NCI-H1930 (cell line): ENCODE measurements at places on chromosomes 6 and 20.

DNA sequence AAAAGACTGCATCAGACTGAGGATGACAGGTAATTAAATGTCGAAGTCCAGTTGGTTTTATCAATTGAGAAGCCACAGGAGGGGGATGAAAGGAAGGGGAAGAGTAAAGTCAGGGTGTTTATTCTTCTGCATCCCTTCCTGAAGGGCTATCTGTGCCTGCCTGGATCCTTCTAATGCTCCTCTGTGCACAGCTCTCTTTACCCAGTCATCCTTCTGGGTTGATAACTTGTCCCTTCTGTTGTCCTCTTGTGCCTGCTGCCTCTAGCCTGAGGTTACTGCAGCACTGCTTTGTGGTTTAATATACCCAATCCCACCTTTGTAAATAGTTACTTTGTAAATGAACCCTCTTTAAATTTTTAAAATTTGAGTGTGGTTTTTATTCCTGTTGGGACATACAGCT lies 1127.3 kb downstream of the EPHA7 start:
- no peak for DNase-seq

DNA sequence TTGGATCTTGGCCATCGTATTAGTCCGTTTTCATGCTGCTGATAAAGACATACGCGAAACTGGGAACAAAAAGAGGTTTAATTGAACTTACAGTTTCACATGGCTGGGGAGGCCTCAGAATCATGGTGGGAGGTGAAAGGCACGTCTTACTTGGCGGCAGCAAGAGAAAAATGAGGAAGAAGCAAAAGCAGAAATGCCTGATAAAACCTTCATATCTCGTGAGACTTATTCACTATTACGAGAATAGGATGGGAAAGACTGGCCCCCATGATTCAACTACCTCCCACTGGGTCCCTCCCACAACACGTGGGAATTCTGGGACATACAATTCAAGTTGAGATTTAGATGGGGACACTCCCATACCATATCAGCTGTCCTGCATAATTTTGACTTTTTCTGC lies 20.1 kb upstream of the REPS1 start:
- DNase-seq, result no peak

- no peak for DNase-seq
These were observed 1027.6 kb downstream of the EYS start for GRCh38 chr6:64679416-64679815.

- no peak for DNase-seq
These were observed 46.4 kb upstream of the CDKAL1 start for GRCh38 chr6:20487669-20488375.

DNA sequence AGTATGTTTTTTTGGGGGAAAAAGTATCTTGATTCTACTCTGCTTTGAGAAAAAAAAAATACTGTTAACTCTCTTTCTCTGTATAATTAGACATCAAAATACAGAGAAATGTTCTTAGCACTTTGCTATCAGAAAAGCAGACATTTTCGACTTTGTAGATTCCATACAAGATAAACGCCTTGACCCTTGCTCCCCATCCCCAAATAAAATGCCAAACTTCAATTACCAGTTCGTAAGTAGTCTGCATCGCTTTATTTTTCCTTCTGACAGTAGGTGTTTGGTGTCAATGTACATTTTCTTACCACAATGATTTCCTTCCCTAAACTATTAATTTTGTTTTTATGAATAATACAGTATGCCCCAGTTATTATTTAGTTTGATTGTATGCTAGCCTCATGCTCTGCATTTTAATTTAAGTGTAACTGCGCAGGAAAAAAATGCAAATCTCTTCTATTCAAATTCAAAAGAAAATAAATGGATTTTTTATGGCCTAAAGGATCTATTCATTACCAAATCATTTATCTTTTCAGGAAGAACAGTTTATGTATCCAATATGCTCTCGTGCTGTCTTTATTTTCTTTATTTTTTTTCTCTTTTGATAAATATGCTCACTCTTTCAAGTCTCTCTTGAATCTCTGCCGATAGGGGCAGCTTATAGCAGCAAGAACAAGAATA lies 84.8 kb upstream of the ZNF217 start:
- DNase-seq, result no peak

DNA sequence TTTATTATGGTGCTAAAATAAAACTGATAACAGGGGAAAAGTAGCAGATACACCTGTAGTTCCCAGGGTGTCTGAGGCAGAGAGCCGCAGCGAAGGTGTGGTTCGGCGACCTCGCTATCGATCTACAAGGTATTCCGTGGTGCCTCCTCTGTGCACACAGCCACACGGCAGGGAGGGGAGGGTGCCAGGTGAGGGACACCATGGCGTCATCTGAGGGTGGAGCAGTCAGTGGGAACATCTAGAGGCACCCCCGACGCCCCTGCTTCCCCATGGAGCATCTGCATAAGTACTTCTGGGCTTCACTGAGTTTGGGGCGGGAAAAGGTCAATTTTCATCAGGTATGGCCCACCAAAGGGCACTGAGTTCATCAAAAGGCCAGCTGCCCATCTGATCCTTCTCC lies 243.3 kb downstream of the TAF4 start:
- DNase-seq, result no peak

GRCh38 chr6:146553377-146554135 lies 9.9 kb downstream of the RAB32 start:
- DNase-seq, result no peak

- no peak for DNase-seq
These were observed 98.0 kb upstream of the JARID2 start for GRCh38 chr6:15147827-15148226.

GRCh38 chr6:28486988-28487742 lies 28.4 kb downstream of the GPX6 start:
- no peak for DNase-seq

DNA sequence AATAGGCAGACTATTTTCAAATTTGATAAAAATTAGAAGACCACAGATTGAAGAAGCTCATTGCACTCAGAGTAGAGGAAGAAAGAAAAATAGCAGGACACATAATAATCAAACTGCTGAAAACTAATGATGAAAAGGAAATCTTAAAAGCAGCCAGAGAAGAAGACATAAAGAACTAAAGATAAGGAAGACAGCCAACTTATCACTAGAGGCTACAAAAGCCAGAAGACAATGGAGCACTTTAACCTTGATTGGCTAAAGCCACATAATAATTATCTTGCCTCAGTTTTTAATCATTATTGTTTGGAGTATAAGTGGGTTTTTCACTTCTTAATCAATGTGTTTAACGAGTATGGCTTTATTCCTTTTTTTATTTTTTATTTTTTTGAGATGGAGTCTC lies 397.6 kb downstream of the RNF144B start:
- DNase-seq, result no peak

DNA sequence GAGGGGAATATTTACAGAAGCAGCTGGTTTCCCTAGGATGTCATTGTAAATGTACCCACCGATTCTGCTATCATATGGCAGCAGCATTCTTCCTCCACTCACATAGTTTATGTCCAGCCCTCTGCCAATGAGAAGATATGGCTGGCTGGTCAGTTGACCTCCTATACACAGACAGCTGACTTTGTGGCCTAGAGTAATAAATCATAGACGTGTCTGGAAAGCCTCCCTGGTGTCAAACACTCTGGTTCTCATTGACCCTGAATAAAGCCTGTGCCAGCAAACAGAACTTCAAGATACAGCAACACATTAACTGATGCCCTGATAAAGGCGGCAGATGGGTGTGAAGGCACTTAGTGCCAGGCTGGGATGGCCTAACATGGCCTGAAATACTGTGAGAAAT lies 52.6 kb downstream of the GPR63 start:
- DNase-seq, result no peak

DNA sequence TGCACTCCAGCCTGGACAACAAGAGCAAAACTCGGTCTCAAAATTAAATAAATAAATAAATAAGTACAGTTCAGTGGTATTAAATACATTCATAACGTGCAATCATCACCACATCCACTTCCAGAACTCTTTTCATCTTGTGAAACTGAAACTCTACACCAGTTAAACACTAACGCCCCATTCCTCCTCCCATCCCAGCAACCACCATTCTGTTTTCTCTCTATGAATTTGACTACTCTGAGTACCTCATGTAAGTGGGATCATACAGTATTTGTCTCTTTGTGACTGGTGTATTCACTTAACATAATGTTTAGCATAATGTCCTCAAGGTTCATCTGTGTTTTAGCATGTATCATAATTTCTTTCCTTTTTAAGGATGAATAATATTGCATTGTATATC lies 29.1 kb upstream of the SCML4 start:
- DNase-seq, result no peak

DNA sequence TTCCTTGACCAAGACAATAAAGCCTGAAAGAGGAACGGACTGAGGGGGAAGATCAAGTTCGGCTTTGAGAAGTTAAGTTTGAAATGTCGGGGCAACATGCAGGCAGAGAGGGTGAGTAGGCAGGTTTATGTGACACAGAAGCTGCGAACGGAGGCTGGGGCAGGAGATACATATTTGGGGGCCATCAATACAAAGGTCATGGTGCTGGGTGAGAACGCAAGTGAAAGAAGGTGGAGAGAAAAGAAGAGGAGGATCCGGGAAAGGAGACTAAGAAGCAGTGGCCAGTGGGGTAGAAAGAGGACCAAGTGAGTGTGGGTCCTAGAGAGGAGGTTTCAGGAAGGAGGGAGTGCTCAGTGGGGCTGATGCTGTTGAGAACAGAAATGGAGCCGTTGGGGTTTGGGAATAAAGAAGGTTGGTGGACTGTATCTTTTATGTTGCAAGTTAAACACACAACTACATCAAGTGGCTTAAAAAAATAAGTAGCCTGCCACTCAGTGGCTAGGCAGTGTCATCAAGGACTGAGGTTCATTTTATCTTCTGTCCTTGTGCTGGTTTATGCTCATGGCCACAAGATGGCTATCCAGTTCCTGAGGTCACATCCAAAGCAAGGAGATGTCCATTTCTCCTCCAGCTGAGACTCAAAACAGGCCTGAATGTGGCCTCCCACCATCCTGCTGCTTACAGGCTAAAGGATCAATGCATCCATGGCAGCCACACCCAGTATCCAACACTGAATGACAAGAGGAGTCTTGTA lies 1.7 kb upstream of the BLCAP start:
- peak; percentile 30 for DNase-seq

DNA sequence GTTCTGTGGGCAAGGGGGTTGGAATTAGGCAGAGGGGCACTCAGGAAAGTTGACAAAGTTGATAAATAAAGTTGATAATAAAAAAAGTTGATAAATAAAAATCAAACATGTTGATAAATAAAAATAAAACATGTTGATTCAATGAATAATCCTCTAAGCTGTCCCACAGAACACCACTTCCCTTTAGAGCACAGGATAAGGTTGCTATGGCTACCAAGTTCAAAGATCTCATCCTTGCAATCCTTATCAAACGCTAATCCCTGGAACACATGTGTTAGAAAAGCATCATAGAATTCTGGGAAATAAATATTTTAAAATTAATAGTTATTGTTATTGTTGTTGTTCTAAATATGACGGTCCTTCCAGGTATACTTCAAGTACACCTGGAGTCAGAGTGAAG lies 33.9 kb downstream of the MBOAT1 start:
- no peak for DNase-seq

GRCh38 chr20:10715035-10715434 lies 41.2 kb upstream of the JAG1 start:
- no peak for DNase-seq

- no peak for DNase-seq
These were observed 191.9 kb downstream of the BCAS1 start for GRCh38 chr20:53878262-53879047.

DNA sequence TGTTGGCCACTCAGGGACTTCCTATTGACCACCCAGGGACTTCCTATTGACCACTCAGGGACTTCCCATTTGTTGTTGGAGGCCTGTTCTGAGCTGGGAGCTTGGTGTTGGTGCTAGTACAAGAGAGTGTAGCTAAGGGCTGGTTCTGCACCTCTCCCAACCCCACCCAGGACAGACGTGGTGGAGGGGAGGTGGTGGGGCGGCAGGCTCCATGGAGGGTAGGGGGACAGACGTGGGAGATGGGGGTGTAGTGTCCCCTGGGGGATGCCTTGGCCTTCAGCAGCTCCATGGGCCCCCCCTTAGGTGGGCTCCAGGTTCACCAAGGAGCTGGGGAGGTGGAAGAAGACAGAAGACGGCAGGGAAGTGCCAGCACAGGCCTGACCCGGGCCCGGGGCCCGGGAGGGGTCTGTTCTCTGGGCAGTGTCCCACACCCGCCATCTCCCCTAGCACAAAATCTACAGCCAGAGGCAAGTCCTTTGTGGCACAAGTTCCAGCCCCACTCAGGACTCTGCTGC lies 33.9 kb downstream of the CHRNA4 start:
- DNase-seq, result no peak

DNA sequence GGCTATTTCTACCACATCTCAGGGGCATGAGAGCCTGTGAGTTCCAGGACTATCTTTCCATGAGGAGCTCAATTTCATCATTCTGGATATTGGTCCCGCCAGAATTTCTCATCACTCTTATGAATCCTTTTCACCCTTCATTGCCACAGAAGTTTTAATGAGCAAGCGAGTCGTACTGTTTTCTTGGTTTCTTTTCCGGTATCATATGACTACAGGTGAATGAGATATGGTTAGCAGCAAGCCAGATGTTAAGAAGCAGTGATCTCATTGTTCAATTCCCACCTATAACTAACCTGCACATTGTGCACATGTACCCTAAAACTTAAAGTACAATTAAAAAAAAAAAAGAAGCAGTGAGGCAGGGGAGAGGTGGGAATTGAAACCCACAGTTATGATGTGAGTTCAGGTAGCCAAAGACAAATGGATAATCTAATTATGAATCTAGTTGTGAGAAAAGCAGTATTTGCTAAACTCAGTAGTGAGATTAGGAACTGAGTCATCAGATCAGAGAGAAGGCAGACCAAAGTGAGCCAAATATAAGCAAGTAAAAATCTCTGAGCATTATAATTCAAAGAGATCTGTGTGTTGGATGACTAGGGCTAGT lies 78.0 kb upstream of the ELOVL5 start:
- DNase-seq, result no peak

GRCh38 chr6:79269877-79270276 lies 35.4 kb upstream of the HMGN3 start:
- no peak for DNase-seq

- DNase-seq, result no peak
These were observed 453.0 kb upstream of the SULF2 start for GRCh38 chr20:48238326-48238725.

- no peak for DNase-seq
These were observed 364.9 kb downstream of the COL12A1 start for GRCh38 chr6:74840953-74841352.

- no peak for DNase-seq
These were observed 220.6 kb upstream of the TSHZ2 start for GRCh38 chr20:52751571-52751970.

GRCh38 chr20:49868964-49869363 lies 46.4 kb downstream of the SPATA2 start:
- no peak for DNase-seq

DNA sequence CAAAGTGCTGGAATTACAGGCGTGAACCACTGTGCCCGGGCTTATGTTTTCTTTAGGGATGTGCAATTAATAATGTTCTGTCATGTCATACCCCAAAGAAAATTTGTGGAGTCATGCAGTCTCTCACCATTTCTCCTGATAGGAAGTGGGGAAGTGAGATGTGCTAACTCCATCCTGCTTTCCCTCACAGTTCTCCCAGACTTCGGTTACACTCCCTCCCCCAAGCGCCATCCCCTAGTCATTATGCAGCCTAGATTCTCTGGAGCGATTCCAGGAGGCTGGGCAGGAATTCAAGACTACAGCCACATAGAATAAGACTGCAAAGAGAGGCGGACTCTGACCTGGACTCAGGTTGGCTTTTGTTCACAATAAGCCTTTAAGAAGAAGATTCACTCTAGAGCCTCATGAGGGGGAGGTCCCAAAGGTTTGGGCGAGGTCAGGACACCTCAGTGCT lies 271.4 kb downstream of the ALDH8A1 start:
- no peak for DNase-seq
